ENCODE measurements at places on chromosomes 3 and 15.
A peak's percentile ranks its signal among the peaks of the same experiment; 100 is the strongest.

DNA sequence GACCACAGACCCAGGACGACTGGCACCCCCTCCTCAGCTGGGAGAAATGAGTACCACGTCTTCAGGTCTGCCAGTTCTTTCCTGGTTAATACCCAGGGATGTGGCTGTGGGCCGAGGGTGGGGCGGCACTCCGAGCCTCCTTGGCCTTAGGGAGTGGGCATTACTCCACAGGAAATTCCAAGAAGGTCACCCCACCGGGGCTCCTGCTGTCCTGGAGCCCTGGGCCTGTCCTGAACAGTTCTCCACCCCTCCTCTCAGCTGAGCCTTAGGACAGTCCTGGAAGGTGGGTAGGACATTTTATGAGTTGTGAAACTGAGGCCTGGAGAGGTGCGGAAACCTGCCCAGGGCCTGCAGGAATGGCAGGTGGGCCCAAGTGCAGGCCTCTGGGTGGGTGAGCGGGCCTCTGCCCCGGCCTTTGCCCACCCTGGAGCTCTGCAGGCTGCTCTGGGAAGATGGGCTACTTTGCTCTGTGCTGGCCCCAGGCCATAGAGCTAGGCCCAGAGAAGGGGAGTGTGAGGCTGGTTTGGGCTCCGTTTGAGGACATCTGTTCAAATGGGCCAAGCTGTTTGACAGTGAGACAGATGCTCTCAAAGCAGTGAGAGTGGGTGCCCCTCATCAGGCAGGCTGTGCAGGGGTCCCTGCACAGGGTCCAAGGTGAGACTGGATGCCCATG is 103.1 kb downstream of the TMEM266 start:
- no peak for DNase-seq

- DNase-seq, result no peak
These were observed 86.5 kb upstream of the PRR20G start for GRCh38 chr3:127374086-127375010.

DNA sequence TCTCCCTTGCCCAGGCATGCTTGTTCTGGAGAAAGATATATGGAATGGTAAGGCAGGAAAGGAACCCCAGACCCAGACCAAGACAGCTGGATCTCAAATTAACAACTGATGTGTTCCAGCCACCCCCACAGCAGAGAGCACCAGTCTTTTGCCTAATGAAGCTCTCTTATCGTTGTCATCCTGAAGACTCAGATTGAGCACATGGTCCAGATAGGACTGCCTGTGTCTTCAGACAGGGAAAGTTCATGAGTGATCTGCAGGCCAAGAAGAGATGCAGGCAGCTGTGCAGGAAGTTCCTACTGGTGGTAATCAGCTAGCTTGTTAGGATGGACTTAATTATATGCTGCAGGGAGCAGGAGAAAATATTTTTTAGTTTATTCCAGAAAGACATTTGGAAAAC is 53.3 kb downstream of the PPP2R3A start:
- DNase-seq, result no peak

DNA sequence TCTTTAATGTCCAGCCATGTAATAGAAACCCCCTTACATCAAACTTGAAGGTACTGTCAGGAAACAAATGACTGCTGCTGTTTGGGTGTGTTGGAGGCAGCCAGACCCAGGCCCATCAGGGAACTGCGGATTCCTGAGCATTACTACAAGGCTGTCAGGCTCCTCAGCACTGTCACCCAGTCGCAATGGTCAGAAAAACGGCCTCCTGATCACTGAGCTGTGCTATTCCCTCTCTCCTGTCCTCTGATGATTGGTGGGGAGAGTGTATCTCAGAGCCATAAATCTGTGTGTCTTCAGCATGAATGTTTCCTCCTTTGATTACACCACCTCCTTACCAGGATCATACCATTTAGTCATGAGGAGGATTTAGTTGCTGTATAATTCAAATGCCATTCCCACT is 135.2 kb upstream of the GADL1 start:
- no peak for DNase-seq

- DNase-seq, result peak; percentile 13
These were observed 9.2 kb downstream of the FAM162A start for GRCh38 chr3:122392868-122393844.

GRCh38 chr15:39285663-39286062 is 295.2 kb upstream of the THBS1 start:
- no peak for DNase-seq

DNA sequence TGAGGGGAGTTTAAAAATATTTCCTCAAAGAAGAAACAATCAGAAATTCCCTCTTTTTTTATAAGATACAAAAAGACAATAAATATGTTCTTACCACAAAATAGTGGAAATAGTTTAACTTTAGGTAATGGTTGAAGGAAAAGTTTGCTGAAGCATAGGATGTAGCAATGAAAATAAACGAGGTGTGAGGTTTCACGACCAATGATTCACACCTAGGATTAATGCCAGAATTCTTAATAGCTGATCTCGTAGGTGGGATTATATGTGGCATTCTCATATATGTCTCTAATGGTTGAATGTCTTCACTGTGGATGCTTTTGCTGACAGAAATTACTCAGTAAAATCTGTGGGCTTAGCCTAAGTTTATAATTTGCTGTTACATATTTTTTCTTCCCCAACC is 467.7 kb downstream of the FGF12 start:
- DNase-seq, result no peak

- DNase-seq, result no peak
These were observed 23.7 kb downstream of the CPN2 start for GRCh38 chr3:194327218-194328052.

DNA sequence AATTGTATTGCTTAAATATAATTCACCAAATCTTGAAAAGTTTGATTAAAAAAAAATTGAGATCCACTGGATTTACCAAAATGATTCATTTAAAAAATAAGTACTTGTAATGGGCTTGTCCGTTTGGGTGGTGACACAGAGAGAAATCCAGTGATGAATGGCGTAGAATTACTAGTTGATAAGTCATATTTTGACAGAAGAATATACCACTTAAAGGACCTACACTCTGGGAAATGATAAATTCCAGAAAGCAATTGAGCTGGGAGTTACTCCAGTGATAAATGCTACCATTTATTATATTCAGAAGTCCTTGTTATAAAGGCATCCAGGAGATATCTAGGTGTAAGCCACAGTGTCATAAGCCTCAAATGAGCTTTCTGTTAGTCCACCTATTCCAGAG is 141.8 kb upstream of the CFAP20DC start:
- no peak for DNase-seq

GRCh38 chr3:12986986-12987385 is 86.2 kb downstream of the IQSEC1 start:
- no peak for DNase-seq

DNA sequence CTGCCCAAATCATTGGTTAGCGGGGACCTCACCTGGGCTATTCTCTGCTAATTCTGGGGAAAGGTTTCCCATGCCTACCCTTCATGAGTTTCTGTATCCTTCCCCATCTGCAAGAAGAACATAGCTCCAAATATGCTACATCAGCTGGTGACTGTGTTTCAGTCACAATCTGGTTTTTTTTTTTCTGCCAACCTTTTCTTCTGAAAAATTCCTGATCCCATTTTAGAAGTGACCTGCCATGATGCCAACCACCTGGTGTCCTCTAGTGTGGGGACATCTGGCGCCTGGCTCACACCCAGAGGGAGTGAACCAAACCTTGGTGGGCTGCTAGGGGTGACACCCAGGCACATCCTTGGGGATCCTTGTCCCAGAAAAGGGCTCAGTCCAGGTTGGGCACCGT is 76.1 kb downstream of the CHRD start:
- no peak for DNase-seq

GRCh38 chr3:127101411-127102187 is 91.3 kb upstream of the PRR23E start:
- no peak for DNase-seq

DNA sequence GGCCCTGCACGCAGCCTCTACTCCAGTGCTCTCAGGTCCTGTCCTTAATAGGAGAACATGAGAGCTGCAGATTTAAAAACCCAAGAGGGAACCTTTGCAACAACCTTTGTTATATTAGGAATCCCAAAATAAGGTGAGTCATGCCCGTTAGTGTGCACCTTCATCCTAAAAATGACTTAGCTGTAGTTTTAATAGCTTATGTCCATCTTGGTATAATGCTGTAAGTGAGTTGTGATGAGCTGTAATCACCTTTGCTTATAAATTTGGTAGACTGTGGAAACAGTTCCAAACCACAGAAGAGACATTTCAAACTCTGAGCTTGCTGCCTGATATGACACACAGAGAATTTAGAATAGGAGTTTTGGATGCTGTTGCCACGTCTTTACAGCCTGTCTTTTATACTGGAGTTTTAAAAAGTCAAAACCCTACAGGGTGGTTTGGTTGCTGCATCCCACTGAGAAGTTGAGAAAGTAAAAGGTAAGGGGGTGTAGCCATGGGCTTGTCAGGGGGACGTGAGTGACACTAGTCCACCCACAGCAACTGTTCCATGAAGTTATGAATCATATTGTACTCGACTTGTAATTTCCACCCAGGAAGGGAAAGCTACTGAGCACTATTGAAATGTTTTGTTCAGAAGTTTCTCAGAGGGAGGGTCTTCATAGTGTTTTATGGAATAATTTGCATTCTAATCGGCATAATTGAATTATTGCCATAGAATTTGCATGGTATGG is 27.4 kb upstream of the CD47 start:
- DNase-seq, result no peak

GRCh38 chr3:139935016-139935865 is at the start of gene CLSTN2:
Gene CLSTN2 (plus strand): TSS chr3:139935185.
- no peak for DNase-seq

GRCh38 chr3:29537889-29538609 is 257.2 kb downstream of the RBMS3 start:
- DNase-seq, result no peak

GRCh38 chr3:18670759-18671158 is 245.6 kb upstream of the SATB1 start:
- DNase-seq, result no peak
